ENCODE measurements at places on chromosomes 16 and 17. TPM values are rescaled to one million over a fixed set of nuclear protein-coding genes. Genes with fewer than 3 reads are reported as not detected.

GRCh38 chr17:9522074-9522473 is 53.5 kb downstream of the STX8 start:
- peak; percentile 18 for DNase-seq

GRCh38 chr17:5533486-5534315 is 47.3 kb downstream of the MIS12 start:
- no peak for DNase-seq

GRCh38 chr17:82740906-82741759 is 5.7 kb downstream of the FN3K start:
- no peak for DNase-seq

- DNase-seq = no peak
Measured at GRCh38 chr17:13117616-13118015, 99.8 kb upstream of the ELAC2 start.

The SYNGR3 gene
- polyA plus RNA-seq = 2.3 TPM

- DNase-seq = no peak
Measured at GRCh38 chr16:69563605-69564580, 1.9 kb upstream of the NFAT5 start.

The PDILT gene
- polyA plus RNA-seq = not detected

The RDM1 gene
- not detected for polyA plus RNA-seq

The FAM171A2 gene
- polyA plus RNA-seq = 5.3 TPM

The ARHGDIG gene
- not detected for polyA plus RNA-seq

The ENPP7 gene
- not detected for polyA plus RNA-seq

DNA sequence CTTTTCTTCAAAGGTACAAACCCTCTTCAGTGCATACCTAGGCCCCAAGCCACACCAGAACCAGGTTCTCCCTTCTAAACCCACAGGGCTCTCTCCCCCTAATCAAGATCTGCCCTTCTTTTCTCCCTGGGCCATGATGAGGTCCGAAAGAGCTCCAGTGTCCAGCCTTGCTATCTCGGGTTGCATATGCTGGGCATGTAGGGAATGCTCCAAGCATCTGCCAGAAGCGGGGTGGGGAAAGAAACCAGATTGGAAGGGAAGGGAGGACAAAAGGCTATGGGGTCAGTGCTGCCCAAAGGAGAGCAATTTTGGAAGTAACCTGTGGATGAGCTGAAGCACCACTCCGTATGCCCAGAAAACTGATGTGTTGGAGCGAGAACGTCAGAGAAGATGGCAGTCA is 2.3 kb downstream of the CTDNEP1 start:
- no peak for DNase-seq

The PRAC1 gene
- polyA plus RNA-seq = not detected

The HCRT gene
- polyA plus RNA-seq = not detected

GRCh38 chr17:78892936-78893379 is 10.0 kb downstream of the CEP295NL start:
- no peak for DNase-seq

The ZFHX3 gene
- polyA plus RNA-seq = 4.2 TPM

DNA sequence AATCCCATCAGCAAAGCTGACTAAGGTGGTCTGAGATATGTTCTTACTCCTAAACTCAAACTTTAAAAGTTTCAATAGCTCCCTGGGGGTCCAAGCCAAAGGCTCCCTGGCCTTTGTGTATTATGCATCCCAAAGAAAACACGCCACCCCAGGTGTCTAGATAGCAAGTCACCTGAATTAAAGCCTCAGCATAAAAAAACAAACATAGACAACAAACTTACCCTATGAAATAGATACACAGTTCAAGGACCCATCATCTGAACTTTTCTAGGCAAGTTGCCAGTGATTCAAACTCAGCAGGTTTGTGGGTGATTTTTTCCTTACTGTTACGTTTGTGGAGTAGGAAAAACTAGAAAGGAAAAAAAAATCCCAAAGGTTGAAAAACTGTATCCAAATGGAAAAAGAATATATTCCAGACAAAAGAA is 12.5 kb downstream of the CMTM3 start:
- DNase-seq = no peak

DNA sequence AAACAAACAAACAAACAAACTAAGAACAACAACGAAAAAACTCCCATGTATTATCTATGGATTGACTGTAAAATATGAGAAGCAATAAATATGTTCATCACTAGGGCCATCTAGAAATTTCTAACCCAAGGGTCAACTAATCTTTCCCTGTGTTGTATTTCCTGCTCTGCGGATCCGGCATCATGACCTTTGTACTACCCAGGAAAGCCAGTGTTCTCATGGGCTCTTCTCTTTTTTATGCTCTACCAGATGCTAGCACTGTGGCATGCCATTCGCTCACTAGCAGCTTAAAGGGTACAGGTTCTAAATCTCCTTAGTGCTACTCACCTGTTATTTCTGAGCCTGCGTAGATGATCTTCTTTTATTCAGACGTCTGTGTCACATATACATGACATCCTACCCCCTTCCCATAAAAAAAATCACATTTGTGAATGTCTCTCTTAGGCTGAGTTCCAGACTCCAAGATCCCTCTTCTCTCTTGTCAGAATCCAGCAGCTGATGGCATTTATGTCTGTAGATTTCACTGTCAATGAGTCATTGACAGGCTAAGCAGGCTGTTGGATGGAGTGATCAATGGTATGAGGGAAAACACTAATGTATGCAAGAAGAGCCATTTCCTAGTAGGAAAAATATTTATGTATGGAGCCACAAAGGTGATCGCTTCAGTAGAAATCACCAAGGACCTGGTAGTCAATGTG is 100.0 kb downstream of the WWOX start:
- DNase-seq = no peak

GRCh38 chr17:8436169-8436843 is 622 bp downstream of the NDEL1 start:
- DNase-seq = no peak

- no peak for DNase-seq
Measured at GRCh38 chr16:70453892-70454221, 538 bp upstream of the FCSK start.

The ITGB3 gene
- 30.9 TPM for polyA plus RNA-seq

The ANKS4B gene
- not detected for polyA plus RNA-seq

The DERL2 gene
- polyA plus RNA-seq = 88.2 TPM

DNA sequence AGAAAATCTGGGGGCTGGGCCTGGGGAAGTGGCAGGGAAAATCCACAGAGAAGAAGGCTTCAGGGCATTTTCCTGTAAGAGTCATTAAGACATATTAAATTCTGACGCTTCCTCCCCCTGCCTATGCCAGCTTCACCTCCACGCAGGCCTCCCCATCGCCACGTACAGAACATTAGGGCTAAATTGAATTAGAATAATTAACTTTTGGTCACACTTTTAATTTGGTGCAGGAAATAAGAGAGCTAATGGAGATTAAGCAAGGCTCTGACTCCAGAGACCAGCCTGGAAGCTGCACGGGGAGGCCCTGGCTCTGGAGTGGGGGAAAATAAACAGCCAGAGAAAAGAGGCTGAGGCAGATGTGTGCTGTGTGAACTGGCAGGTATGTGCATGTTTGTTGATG is 148.0 kb downstream of the CCT6B start:
- DNase-seq = no peak

DNA sequence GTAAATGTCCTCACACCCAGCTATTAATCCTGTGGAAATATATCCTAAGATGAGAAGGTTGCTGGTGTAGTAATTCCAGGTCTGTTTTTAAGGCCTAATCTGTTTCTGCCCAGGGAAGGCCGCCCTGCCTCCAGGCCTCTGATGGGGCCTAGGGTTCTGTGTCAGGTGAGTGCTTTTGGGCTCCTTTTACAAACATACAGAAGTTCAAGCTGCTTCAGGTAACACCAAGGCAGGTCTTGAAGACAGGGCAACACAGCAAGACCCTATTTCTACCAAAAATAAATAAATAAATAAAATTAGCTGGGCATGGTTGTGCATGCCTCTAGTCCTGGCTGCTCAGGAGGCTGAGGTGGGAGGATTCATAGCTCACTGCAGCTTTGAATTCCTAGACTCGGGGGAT is 9.3 kb downstream of the PPL start:
- no peak for DNase-seq

The TPSG1 gene
- not detected for polyA plus RNA-seq

DNA sequence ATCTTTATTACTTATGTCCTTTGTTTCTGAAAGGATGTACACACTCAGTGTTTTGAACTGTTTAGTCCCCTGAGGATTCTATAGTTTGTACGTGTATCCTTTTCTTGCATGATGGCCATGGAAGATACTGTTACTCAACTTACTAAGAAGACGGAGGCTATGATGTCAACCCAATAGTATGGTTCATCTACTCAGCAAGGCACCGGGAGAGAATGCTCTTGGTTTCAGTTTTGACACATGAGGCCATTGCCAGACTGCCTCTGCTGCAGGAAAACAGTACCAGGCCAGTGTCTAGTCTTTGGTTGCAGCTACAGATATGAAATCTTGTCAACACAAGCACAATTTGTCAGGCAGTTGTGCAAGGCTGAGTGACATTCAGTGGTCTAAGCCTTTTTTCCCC is 134.5 kb downstream of the MRTFB start:
- DNase-seq = no peak

GRCh38 chr17:75764417-75764710 is 628 bp downstream of the GALK1 start:
- DNase-seq = no peak

GRCh38 chr17:73112246-73112645 is 19.8 kb upstream of the SLC39A11 start:
- DNase-seq = no peak

The KRT39 gene
- not detected for polyA plus RNA-seq

GRCh38 chr17:65054602-65055001 is 1.9 kb downstream of the GNA13 start:
- DNase-seq = no peak

DNA sequence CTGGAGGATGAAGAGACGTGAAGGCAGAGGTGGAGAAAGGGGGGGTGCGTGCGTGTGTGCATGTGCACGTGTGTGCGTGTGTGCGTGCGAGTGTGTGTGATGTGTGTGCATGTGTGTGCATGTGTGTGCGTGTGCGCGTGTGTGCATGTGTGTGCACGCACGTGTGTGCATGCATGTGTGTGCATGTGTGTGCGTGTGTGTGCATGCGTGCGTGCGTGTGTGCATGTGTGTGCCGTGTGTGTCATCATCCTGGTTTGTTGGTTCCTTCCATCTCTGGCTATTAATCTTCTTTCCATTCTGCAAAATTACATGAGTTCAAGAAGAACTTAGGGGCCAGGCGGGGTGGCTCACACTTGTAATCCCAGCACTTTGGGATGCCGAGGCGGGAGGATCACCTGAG is 17.0 kb upstream of the RPL38 start:
- no peak for DNase-seq

- DNase-seq = no peak
Measured at GRCh38 chr17:14813649-14814370, 451.3 kb downstream of the PMP22 start.

GRCh38 chr17:83008526-83008925 is 70.9 kb upstream of the METRNL start:
- DNase-seq = no peak

DNA sequence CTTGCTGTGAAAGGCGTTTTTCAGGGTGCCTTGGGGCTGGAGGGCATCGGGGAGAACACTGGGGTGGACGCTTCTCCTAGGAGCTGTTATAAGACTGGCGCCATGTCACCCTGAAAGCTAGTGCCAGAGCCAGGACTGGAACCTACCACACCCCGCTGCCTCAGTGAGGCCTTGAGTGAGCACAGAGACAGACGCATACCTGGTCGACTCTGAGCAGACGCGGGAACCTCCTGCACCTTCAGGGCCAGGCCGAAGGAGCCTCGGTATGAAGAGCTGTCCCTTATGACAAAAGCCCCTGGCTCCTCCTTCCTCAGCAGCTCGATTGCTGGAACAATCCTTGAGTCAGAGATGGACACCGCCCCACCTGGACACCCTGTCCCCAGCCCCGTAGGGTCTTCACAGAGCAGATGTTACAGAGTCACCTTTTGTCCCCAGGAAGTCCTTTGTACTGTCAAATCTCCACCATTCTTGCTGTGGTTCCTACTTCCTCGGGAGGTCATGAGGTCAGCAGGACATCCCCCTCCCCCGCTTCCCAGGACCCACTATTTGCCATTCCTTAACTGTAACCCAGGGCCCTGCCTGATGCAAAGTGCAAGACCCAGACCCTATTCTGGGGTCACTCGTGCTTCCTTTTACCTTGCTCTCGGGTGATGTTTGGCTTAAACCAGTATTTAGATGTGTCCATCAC is 17.0 kb downstream of the TNS4 start:
- no peak for DNase-seq

DNA sequence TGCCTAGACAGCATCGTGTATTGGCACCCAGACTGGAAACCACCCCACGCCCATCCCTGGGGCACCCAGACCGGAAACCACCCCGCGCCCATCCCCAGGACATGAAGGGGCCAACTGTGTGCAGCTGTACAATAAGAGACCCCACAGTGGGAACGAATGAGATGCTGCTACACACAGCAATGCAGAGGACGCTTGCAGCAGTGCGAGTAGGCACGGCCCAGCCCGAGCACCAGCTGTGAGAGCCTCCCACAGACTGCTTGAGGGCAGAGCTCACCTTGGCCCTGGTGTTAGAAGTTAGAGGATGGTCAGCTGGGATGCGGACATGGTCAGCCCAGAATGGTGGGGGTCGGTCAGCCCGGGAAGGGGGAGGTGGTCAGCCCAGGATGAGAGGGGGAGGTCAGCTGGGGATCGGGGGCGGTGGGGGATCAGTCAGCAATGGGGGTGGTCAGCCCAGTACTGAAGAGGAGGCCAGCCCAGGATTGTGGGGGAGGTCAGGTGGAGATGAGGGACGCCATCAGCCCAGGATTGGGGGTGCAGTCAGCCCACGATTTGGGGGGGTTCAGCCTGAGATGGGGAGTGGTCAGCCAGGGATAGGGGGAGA is 340.0 kb downstream of the C16orf95 start:
- DNase-seq = no peak

The NUBP1 gene
- polyA plus RNA-seq = 23.0 TPM

DNA sequence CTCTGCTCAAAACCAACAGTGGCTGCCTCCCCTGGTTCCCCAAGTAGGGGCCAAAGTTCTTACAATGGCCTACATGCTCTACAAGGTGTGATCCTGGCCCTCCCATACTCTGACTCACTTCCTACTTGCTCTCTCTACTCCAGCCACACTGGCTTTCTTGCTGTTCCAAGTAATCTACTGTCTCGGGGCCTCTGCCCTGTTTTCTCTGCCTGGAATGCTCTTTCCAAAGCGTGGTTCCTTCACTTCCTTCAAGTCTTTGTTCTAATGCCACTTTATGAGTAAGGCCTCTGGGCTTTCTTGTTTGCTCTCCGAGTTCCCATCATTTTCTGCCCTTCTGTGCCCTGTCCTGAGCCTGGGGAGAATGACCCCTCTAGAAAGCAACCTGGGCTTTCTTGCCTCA is 4.1 kb upstream of the CDH3 start:
- no peak for DNase-seq
